ENCODE measurements at places on chromosomes 2 and 18.

DNA sequence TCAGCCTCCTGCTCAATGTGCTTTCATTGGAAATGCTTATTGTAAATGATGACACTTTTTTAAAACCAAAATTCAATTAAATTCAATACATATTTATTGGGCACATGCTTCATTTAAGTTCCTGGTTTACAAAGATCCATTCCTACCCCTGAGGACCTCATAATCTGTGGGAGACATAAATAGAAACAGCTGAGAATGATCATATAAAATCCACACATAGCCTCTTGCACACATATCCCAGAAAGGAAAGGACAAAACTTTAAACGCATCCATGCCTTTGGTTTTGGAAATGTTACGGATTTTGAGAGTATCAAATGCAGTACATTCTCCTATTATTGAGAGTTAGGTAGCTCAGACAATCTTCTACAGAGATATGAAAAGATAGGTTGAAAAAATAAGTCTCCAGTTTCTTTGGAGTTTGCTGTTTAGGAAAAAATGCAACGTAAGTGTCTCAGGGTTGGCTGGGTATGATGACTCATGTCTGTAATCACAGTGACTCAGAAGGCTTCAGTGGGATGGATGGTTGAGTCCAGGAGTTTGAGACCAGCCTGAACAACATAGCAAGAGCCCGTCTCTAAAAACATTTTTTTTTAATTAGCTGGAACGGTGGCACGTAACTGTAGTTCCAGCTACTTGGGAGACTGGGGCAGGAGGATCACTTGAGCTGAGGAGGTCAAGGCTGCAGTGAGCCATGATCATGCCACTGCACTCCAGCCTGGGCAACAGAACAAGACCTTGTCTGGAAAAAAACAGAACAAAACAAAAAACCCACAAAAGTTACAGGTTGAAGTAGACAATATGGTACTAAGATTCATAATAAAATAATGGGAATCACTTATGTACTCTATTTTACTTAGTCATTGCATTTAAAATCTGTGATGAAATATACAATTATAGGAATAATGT is 3.9 kb upstream of the PRELID3A start:
- no peak for DNase-seq

GRCh38 chr18:28127763-28128658 is 48.9 kb downstream of the CDH2 start:
- DNase-seq: no peak

DNA sequence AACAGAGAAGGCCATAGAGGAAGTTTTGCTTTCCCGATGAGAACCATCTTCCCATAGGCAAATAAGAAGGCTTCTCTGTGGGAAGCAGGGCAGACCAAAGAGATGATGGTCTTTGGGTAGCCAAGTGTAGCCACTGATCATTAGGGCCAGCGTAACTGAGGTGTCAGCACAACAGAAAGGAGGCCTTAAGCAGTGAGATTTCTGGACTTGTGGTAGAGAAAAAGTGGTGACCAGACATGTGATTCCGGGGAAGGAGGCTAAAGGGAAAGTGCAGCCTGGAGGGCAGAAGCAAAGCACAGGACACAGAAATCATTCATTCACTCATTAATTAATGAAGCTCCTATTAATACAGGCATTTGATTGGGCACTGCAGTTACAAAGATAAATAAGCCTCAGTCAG is 15.4 kb downstream of the EVA1A start:
- no peak for DNase-seq

DNA sequence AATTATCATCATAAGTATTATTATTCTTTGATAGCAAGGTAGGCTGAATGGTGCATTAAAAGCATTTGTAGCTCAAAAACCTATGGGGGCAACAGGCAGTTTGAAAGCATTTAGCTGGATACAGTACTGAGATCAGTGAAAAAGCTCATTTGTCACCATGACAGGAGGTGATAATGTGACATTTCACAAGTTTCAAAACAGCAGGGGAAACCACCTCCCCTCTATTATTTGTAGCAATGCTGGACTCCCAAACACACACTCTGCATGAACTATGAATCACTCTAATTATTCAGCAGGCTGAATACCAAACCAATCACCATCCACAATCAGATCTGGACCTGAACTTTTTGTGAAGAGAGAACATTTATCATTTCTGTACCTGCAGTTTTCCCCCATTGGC is 63.4 kb downstream of the MYO5B start:
- DNase-seq: no peak

- DNase-seq: no peak
These were observed 236.8 kb downstream of the CDH20 start for GRCh38 chr18:61570070-61570469.

DNA sequence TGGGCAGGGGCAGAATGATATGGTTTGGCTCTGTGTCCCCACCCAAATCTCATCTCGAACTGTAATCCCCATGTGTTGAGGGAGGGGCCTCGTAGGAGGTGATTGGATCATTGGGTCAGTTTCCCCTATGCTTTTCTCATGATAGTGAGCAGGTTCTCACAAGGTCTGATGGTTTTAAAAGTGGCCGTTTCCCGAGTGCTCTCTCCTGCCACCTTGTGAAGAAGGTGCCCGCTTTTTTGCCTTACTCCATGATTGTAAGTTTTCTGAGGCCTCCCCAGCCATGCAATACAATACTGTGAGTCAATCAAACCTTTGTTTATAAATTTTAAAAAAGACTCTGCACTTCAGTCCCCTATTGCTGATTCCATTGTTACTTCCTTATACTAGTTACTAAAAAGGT is 82.9 kb upstream of the CDKL4 start:
- no peak for DNase-seq

GRCh38 chr2:234628953-234629352 is 132.1 kb upstream of the ARL4C start:
- no peak for DNase-seq

All from caudate nucleus (tissue), 63 donors.